ENCODE measurements at places on chromosomes 16 and 17.
A peak's percentile ranks its signal among the peaks of the same experiment; 100 is the strongest.

DNA sequence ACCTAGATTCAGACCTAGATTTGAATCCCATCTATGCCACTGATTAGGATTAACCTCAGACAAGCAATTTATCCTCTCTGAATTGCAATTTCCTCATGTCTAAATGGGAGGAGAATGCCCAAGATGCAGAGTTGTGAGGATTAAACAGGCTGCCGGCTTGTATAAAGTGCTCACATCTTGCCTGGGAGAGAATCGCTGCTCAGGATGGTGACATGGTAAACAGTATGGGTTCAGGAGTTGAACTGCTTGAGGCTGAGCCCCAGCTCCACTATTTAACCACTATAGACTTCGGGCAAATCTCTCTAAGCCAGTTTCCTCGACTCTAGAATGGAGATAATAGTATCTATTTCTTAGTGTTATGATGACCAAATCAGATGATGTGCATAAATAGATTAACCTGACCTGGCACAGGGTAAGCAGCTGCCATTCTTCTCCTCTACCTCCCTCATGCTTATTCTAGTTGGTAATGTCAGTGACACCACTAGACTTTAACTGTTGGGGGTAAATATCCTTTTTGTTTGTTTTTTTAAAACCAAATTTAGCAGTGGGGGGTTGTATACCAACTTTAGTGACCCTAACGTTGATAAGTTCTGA, 732 bp upstream of the RPL27 start:
- DNase-seq = no peak

GRCh38 chr17:44363613-44364159, at the start of gene FAM171A2:
FAM171A2 (minus strand) TSS chr17:44363853; CDS start chr17:44363714, 139 bp downstream.
- DNase-seq = peak; percentile 75

GRCh38 chr16:27239906-27240655, 28.5 kb downstream of the NSMCE1 start:
- no peak for DNase-seq

- no peak for DNase-seq
Observed at GRCh38 chr17:57507828-57508227, 237.3 kb downstream of the CCDC182 start.

DNA sequence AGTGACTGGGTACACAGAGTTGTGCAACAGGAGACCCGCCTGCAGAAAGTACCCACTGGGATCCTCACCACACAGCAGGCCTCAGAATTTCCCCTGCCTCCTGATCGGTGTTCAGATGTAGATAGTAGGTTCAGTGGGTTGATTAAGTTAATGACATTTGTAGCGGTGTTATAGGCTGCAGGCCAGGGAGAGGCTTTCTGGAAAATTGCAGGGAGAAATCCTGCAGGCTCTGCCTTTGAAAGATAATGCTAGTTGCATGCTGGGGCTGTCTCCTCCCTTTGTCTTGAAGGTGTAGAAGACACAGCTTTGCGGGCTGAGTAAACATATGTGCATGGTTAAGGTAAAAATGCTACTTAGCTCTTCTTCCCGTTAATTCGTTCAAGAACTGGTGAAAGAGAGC, 406.3 kb upstream of the RBFOX1 start:
- no peak for DNase-seq

Measured in naive thymus-derived CD4-positive, alpha-beta T cell (primary cell).